GM06990 (cell line): ENCODE measurements at places on chromosomes 13 and 19.

- DNase-seq, result no peak
Measured at GRCh38 chr19:47540748-47541147, 25.9 kb upstream of the NAPA start.

GRCh38 chr13:29703421-29703820 lies 107.9 kb upstream of the SLC7A1 start:
- no peak for DNase-seq

DNA sequence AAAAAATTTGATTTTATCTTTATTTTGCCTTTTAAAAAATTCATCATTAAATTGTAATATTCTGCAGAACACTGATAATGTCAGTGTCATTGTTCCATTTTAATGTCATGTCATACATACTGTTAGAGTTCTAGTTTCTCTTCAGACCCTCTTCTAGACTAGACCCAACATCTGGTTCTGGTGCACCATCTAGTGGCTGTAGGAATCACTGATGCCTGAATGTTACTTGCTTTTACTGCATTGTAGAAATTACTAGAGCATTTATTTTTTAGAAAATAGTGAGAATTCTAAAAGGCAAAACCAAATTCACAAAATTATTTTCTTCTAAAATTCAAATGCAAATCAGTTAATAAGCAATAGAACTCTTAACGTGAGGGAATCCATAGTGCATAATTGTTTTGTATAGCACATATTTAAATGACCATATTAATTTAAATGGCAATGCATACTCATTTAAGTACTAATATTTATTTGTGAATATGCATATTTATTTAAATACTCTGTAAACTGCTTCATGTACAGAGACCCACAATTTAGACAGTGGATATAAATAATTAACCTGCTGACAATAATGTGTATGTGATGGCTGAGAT lies 425.7 kb downstream of the KLF12 start:
- peak; percentile 17 for DNase-seq

DNA sequence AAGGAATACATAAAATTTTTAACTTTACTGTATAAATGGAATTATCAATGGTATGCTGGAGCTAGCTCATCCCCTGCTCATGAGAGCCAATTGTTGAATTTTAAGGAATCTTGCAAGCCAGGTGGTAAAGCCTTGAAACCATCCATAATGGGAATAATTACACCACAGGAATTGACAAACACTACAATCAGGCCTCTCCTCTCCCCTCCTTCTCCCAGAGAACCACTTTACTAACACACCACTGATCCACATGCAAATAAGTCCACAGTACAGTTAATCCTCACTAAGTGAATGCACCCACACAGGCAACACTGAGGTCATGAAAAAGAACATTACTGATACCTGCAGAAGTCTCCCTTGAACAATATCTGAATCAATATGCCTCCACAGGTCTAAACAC lies 140.5 kb downstream of the KLF12 start:
- no peak for DNase-seq

DNA sequence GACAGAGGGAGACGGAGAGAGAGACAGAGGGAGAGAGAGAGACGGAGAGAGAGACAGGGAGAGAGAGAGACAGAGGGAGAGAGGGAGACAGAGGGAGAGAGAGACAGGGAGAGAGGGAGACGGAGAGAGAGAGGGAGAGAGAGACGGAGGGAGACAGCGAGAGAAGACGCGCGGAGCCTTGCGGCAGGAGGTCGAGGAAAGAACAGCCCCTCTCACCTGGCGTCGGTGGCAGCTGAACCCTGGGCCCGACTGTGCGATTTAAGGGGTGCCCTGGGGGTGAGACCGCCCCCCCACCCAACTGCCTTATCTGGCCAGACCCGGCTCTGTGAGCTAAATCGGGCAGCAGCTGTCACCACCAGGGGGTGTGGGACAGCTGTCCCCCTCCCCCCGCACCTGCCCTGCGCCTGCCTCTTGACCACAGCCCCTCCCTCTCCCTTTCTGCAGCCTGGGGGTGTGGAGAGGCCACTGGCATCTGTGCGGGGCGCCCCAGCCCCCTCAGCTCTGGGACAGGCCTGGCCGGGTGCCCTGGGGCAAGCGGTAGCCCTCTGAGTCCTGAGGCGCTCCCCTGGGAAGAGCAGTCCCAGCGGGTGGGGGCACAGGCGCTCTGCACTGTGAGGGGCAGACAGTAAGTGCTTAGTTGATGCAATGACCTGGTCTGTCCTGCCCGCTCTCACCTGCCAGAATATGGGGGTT lies 10.8 kb downstream of the JOSD2 start:
- DNase-seq, result no peak

GRCh38 chr13:24627946-24628345 lies 52.3 kb upstream of the ATP12A start:
- DNase-seq, result no peak

DNA sequence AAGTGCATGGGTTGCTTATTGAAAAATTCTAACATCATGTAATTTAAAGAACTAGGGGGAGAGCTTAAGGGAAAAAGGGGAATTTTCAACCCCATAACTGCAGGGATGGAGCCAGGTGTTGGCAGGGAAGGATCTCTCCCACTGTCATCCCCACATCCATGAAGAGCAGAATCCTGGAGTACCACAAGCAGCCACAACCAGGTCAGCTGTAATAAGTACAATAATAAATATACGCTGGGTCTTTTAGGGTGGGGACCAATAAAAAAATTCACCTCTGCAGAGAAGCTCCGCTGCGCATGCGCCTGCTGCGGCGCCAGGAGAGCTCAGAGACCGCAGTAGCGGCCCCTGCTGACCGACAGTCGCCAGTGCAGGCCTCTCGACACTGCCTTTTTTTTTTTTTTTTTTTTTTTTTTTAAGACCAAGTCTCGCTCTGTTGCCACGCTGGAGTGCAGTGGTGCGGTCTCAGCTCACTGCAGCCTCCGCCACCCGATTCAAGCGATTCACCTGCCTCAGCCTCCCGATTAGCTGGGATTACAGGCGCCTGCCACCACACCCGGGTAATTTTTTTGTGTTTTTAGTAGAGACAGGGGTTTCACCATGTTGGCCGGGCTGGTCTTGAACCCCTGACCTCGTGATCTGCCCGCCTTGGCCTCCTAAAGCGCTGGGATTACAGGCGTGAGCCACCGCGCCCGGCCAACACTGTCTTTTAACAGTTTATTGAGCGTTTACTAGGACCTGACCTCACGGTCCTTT lies 2.5 kb upstream of the EEF2 start:
- DNase-seq, result peak; percentile 88

DNA sequence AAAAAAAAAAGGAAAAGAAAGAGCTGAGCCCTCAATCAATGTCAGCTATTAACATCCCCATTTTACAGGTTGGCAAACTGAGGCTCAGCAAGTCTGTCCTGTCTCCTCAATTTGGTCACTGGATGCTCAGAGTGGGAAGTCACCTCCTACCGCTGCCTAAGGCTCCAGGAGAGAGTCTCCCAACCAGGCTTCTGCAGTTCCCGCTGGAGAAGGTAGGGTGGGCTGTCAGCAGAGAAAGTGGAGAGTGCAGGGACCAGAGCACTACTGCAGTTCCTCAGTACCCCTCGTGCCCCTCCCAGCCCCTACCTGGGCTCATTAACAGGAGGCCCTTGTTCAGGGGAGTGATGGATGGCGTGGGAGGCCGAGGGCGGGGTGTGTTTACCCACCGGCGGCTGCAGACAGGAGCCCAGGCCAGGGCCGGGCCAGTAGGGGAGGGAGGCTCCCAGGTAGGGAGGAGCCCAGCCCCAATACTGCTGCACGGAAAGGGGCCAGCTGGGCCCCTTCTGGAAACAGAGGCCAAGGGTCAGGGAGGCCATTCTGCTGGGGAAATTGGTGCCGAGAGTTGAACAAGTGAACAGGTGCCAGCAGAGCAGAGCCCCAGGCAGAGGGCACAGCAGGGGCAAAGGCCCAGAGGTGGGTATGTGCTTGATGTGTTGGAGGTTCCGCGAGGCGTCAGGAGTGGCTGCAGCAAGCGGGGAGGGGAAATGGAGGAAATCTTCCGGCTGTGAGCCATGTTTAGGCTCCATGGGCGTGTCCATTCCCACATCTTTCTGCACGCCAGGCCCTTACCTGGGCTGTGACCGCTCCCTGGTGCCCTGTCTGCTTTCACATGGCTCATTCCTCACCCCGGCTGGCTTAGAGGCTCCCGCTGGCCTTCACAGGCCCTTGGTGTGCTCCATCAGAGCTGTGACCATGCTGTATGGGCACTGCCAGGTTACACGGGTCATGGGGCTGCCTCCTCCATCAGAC lies 7.6 kb upstream of the COMP start:
- no peak for DNase-seq

DNA sequence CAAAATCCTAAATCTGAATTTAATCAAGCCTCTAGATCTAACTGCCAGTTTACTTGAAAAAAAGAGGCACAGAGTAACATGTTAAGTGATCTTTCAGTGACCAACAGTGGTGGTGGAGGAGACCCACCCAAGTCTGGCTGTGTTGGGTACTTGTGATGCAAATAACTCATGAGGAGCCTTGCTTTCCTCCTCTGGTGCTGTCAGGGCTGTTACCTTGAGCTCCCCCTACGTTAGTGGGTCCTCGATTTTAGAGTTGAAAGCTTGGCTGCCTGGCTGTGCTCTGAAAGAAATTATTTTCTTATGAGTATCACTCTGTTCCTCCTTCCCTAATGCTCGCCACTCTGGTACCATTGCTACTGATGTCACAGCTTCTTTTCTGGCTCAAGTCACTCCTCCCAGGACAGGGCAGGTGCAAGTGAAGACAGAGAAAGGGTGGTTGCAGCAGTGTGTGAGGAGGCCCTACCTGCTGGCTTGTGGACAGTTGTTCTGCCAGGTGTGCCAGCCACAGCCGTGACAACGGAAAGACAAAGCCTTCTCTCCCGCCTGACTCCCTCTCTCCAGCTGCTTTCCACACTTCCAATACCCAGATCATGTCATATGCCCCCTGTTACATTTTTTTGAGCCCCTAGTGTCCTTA lies 6.5 kb upstream of the SUPT20H start:
- no peak for DNase-seq

- DNase-seq, result peak; percentile 9
Measured at GRCh38 chr13:76882431-76882830, 3.8 kb downstream of the KCTD12 start.

DNA sequence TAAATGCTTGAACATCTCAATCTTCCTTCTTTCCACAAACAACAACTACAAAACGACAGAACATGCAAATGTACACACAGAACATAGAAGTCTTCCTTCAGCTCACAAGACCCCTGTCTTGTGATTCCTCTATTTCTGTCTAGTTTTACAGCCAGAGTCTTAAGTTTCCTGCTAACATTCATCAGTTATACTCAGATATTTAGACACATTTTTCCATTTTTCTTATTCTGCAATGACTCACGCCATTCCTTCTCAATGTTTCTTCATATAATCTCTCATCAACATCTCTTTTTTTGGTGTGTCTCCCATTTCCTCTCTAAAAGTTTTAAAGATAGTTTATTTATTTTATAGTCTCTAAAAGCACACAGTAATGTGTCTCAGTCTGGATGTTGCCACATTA lies 1872.9 kb upstream of the PCDH20 start:
- DNase-seq, result no peak

- DNase-seq, result peak; percentile 51
Measured at GRCh38 chr19:9796113-9796773, 22.6 kb downstream of the FBXL12 start.

DNA sequence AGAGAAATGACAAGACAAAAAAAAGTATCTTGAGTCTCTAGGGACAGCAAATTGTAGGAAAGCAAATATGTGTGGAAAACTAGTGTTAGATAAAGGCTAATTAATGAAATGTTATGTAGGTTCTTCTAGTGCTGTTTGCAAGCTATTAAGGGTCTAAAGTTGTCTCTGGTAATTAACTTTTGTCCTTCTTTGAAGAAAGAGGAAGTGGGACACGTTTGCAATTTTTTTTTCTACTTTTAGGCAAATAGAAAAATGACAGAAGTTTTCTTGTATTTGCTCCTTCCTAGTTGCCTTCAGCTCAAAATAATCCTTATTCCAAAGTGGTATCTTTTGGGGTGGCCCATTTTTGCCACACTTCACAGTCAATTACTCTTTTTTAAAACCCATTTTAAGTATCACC lies 1877.7 kb upstream of the PRR20A start:
- DNase-seq, result no peak

GRCh38 chr13:32666990-32667571 lies 80.8 kb downstream of the PDS5B start:
- DNase-seq, result no peak

GRCh38 chr19:996051-996838 lies 4.0 kb upstream of the GRIN3B start:
- peak; percentile 75 for DNase-seq

DNA sequence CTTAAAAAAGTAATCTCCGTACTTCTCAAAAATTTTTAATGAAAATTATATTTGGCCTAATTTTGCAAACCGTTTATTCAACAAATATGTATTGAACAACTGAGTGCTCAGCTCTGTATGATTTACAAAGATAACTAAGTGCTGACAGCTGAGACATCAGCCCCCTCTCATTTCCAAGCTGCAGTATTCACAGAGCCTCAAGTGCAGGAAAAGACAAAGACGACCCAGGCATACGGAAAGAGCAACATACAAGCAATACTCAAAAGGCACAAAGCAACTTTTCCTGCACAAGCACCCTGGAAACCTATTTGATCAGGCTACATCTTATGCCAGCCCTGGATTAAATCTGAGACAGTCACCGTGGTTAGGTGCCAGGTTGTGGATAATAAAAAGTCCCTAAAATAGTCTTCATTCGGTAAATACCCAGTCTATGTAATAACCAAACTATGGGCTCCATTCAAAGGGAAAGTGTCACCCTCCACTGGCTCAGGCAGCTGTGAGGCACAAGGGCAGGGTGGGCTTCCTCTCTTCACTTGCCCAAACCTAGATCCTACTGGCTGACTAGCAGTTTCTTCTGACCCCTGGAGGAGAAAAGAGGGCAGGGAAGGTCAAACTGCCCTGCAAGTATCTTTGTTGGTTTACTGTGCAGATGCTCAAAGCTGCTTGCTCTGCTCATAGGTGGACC lies 65.5 kb downstream of the TBC1D4 start:
- DNase-seq, result peak; percentile 48

DNA sequence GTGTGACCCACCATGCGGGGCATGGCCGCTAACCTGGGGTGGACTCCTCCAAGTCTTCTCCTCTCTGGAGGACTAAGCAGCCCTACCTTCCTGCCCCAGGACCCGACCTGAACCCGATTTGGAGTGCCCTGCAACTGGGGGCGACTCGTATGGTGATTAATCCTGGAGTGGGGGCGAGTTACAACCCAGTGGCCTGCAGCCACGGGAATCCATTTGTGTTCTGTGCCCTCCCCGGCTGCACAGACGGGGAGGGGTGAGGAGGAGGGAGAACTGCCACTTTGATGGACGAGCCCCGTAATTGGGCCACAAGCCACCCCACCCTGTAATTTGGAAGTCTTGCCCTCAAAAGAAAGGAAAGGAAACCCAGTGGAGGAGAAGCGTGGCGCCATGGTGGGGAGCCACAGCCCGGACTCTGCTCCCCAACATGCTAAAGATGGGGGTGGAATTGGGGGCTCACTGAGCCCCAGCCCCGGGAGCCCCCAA lies 18.0 kb downstream of the PRR36 start:
- no peak for DNase-seq

GRCh38 chr13:39577838-39578491 lies 25.0 kb downstream of the LHFPL6 start:
- DNase-seq, result no peak

DNA sequence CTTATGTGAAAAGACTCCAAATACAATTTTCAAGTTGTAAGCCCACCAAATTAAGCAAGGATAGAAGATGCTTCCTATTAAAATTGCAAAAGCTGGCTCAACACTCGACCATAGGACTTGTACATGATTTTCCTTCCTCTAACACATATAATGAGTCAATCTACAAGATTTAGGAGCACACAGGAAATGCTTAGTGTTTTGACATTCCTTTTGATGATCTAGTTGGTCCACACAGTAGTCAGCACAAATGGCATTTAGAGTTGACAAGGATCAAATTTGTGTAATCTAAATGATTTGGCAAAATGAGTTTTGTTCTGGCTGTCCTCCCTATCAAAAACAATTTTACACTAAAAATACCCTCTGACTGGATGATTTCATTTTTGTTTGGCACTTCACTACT lies 340.2 kb downstream of the DIAPH3 start:
- no peak for DNase-seq
